AG20443 (cell line): ENCODE measurements at places on chromosomes 2 and 18.

GRCh38 chr18:53567929-53568574, 656.4 kb downstream of the MBD2 start:
- peak; percentile 40 for DNase-seq

DNA sequence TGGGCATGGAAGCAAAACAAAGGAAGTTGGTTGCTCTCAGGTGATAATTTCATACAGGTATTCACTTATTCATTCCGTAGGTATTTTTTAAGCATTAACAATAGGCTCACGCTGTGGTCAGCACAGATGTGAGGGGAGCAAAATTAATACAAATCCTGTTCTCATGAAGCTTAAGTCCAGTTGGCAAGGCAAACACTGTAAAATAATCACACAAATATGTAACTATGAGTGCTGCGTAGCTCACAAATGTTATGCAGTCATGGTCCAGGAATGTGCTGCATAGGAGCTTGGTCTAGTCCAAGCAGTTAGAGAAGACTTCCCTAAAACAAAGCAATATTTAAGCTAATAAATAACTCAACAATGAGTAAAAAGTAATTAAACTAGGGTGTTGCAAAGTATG, 23.9 kb downstream of the SP5 start:
- peak; percentile 86 for DNase-seq

DNA sequence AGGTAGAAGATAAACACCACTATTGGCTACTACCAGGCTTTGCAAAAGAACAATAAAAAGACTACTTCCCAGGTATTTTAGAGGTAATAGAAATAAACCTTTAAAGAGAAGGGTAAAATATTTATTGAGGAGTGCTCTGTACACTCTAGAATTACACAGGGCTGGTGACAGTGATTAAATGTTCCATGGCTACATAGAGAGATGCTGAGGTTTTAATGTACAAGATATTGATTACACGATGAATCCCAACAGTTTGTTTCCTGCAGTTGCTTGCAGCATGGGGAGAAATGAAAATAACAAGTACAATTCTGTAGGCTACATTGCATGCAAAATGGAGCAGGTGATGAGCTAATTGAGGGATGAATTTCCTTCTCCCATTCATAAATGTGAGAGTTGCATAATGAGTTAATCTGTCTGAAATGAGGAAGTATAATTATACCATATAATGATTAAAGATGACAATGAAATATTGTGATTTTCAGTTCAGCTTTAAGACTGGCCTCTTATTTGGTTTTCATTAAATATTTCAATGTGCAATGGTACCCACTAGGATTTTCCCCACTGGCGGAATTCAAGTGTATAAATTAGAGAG, 266.1 kb downstream of the SOCS6 start:
- no peak for DNase-seq

GRCh38 chr2:9000442-9000841, 3.0 kb downstream of the MBOAT2 start:
- no peak for DNase-seq

- no peak for DNase-seq
Observed at GRCh38 chr2:70967189-70967588, 11.2 kb upstream of the ANKRD53 start.

DNA sequence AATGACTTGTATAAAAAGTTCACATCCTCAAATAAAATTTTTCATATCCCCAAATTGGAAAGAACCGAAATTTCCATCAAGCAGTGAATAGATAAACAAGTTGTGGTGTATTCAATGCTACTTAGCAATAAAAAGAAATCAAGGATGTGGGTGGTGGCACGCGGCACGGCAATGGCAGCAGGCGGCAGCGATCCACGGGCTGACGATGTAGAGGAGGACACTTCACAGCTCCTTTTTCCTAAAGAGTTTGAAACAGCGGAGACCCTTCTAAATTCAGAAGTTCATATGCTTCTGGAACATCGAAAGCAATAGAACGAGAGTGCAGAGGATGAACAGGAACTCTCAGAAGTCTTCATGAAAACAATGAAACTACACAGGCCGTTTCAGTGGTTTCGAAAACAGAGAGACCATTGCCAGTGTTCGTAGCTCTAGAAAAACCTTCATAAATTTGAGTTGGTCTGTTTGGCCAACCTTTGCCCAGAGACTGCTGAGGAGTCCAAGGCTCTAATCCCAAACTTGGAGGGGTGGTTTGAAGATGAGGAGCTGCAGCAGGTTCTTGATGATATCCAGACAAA, 9.8 kb upstream of the IL36A start:
- no peak for DNase-seq

DNA sequence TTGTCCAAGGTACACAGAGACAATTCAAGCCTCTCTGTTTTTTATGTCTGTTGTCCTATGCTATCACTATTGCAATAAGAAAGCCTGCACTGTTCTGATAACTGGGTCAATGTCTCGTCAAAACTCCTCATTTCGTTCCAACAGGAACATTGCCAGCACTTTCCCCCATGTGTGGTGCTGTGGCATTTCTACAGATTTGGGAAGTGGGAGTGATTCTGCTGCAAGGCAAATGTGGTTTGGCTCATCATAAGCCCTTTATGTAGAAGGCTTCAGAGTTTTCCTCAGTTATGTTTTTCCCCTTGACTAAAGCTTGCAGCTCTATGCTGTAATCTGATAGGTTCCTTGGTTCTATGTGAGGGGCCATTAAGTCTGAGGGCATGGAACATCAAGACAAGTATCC, 324.1 kb upstream of the TCF4 start:
- no peak for DNase-seq

DNA sequence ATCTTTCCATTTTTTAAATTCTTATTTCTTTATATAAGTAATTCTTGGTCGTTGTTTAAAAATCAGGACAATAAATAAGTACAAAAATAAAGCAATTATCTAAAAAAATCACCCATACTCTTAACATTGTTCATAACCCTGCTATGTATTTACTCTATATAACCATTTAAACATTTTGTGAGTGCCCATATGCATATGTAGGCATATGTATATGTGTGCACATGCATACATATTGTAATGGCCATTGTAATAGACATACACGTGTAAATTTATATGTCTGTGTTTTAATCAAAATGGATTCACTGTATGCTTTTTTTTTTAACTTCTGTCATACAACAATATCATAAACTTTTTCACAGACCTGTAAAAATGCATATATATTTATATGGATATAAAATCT, 25.6 kb downstream of the DNAJC10 start:
- DNase-seq: no peak

- no peak for DNase-seq
Observed at GRCh38 chr2:71597756-71598155, 144.4 kb downstream of the DYSF start.

DNA sequence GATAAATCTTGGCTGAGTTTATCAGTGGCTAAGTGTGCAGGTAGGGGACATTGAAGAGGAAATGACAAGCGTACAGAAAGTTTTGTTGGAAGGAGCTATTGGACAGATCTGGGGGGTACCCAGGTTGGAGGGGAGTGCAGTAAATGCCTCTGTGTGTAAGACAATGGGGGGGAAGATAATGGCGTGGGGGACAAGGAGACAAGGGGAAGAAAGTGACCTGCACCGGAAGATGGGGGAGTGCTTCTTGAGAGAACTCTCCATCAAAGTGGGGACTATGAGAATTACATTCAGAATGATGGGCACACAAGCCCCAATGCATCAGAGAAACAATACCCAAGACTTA, 190.0 kb downstream of the ALPK2 start:
- DNase-seq: no peak

DNA sequence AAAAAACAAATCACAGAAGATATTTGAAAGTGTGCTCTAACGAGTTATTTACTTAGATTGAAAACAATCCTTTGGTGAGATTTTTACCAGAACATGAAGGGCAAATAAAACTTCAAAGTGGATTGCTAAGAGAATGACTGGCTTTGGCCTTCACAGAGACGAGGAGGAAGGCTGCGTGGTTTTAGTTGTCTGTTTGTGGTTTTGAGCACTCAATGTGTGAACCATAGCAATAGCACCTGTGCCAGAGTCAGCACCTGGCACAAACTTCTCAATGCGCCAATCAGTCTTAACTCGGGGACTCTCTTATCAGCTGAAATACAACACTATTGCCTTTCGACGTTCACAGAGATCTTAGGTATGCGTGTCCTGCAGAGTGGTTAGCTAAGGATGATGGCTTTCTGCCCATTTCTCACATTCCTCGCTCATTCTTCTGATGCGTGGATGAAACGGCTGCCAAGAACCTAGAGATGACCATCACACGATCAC, 70.0 kb downstream of the MBP start:
- no peak for DNase-seq

DNA sequence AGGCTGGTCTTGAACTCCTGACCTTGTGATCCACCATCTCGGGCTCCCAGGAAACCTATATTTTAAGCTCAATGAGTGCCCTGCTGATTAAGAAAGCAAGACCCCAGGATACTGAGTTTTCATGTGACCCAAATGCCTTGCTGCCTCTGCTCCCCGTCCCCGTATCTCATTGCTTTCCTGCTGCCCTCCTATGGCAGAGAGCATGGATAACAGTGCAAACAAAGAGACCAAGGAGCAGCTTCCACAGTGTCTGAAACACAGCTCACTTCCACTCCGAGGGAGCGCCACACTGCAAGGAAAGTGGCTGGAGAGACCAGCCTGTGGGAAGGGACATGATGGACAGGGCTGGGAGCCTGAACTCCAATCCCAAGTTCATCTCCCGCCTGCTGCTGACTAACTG, 246.8 kb downstream of the TMEM182 start:
- no peak for DNase-seq

- no peak for DNase-seq
Observed at GRCh38 chr2:225697936-225698335, 298.4 kb downstream of the NYAP2 start.
